ENCODE measurements at places on chromosomes 6 and 20.

- DNase-seq = no peak
Measured at GRCh38 chr6:109925075-109925474, 53.0 kb upstream of the GPR6 start.

GRCh38 chr6:40077736-40078135 is 143.5 kb upstream of the MOCS1 start:
- DNase-seq = no peak

GRCh38 chr6:135532559-135532958 is 35.0 kb upstream of the AHI1 start:
- DNase-seq = no peak

GRCh38 chr20:36285746-36286447 is 20.2 kb upstream of the DLGAP4 start:
- no peak for DNase-seq

DNA sequence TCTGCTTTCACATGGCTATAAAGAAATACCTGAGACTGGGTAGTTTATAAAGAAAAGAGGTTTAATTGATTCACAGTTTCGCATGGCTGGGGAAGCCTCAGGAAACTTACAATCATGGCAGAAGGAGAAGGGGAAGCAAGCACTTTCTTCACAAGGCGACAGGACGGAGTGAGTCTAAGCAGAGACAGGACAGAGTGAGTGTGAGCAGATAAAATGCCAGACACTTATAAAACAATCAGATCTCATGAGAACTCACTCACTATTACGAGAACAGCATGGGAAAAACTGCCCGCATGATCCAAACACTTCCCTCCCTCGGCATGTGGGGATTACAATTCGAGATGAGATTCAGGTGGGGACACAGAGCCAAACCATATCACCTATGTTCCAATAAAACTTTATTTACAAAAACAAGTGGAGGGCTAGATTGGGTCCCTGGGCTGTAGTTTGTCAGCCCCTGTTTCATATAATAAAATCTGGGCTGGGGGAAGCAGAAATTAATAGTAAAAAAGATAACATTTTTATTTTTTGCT is 37.1 kb upstream of the CTAGE9 start:
- DNase-seq = no peak

GRCh38 chr6:12065321-12066140 is 53.4 kb downstream of the HIVEP1 start:
- DNase-seq = no peak

- no peak for DNase-seq
Measured at GRCh38 chr6:169859401-169859977, 108.1 kb downstream of the ERMARD start.

- no peak for DNase-seq
Measured at GRCh38 chr6:158338311-158339112, 26.2 kb downstream of the TULP4 start.

DNA sequence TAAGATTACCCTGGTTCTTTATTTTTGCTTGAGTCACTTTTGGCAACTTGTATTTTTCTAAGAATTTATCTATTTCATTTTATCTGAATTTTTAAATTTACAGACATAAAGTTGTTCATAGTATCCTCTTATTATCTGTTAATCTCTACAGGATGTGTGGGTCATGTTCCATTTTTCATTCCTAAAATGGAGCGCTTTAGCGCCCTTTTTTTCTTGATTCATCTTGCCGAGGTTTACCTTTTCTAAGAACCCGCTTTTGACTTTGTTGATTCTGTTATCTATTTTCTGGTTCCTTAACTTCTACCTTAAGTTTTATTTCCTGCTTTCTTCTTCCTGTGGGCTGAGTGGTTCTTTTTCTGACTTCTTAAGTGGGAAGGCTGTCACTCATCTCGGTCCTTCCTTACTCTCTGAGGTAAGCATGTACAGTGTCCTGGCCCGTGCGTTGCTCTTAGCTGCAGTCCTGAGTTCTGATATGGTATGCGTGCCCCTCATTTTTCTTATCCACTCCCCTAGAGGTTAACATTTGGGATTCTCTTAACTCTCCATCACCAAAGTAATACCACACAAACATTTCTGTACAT is 399.8 kb downstream of the CDC5L start:
- DNase-seq = no peak

DNA sequence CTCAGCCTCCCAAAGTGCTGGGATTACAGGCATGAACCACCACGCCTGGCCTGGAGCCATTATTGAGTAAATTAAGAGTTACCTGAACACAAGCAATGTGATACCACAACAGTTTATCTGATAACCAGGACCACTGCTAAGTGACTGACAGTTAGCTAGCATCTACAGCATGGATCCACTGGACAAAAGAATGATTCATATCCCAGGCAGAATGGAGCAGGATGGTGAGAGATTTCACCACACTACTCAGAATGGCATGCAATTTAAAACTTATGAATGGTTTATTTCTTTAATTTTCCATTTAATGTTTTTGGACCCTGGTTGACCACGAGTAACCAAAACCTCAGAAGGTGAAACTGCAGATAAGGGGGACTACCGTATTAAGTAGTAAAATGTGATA is 48.6 kb downstream of the RALGAPA2 start:
- no peak for DNase-seq

- DNase-seq = no peak
Measured at GRCh38 chr6:168130168-168130696, 51.2 kb upstream of the FRMD1 start.

- no peak for DNase-seq
Measured at GRCh38 chr6:24858177-24858653, 59.5 kb upstream of the ARMH2 start.

- no peak for DNase-seq
Measured at GRCh38 chr6:72824833-72825232, 203.0 kb downstream of the KCNQ5 start.

GRCh38 chr20:57679113-57679512 is 30.7 kb downstream of the PMEPA1 start:
- DNase-seq = no peak
